NCI-H2029 (cell line): ENCODE measurements at places on chromosomes 4 and X.

GRCh38 chrX:36908801-36909675, 99.1 kb upstream of the FAM47C start:
- no peak for DNase-seq

- no peak for DNase-seq
These were observed 135.7 kb downstream of the QDPR start for GRCh38 chr4:17376205-17376604.

GRCh38 chr4:119626420-119626819, 2.2 kb downstream of the PDE5A start:
- no peak for DNase-seq

DNA sequence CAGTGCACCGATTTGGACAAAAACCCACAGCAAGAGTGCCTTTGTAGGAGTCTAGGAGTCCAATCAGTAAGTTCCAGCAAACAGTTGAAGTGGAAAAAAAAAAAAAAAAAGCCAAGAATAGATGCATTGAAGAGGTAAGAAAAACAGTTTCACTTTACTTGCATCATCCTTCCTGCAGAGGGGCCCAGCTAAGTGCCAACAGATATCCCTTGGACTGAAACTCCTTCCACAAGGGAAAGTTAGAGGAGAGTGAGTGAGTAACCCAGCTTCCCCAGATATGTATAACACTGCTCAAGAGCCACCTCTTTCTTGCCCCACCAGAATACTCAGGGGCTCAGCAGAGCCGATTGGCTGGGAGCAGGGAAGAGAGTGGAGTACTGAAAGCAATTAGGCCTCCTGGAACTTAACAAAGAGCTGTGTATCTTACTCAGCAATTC, 617.7 kb upstream of the SMIM31 start:
- DNase-seq = no peak

- no peak for DNase-seq
These were observed 83.0 kb downstream of the MAB21L2 start for GRCh38 chr4:150664935-150665334.

GRCh38 chrX:105189093-105189492, 31.4 kb downstream of the TEX13A start:
- DNase-seq = no peak

DNA sequence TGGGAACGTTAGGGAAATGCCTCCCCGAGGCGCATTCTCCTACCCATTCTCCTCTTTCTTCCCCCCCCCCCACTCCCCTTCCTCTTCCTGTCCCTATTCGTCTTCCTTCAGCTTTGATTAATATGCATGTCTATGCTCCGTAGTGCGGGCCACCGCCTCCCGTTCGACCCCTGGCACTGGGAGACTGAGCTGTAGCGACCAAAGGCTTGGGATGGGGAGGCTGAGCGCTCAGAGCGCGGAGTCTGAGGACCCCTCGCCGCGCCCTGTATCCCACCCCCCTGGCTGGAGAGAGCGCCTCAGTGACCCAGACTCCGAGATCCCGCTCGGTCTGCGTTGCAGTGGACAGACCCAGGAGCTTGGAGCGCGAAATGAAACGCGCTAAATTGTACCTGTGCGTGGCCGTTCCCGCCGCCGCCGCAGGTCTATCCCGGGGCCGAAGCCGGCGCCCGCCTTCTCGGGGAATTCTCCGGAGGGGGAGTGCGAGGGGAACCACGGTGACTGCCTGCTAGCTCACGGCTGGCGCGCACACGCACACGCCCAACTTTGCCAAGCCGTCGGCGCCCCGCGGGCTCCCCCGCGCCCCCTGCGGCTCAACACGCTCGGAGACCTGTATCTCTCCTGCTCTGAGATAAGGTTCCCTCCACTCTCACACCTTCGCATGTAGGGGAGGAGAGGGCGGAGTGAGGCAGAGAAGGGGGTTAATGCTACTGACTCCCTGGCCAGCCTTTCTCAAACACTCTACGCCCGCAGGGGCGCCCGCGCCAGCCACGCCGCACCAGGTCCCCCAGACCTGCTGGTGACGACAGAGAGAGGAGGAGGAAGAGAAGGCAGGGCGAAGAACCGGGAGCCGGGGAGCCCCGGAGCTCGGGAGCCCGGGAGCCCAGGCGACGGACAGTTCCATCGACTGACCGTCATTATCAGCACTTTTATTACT, 1.5 kb upstream of the PTCHD1 start:
- DNase-seq = no peak

DNA sequence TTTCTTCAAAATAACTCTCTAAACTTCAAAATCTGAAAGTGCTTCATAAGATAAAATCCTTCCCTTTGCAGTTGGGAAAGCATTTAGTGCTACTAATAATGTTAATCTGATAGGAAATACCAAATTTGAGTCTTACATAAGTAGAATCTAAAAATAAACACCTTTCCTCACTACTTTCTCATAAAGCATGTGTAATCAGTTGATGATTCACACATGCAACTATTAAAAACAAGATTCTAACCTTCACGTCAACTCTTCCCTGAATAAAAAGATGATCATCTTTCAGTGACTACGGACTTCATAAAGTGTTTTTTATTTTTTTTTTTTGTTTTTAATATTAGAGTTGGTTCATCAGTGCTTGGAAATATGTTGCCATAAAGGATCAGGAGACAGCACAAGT, 172.6 kb downstream of the ACTRT1 start:
- DNase-seq = no peak

GRCh38 chr4:151226004-151226932, 50.7 kb upstream of the PRSS48 start:
- DNase-seq = no peak

GRCh38 chr4:41465146-41465761, 72.7 kb upstream of the LIMCH1 start:
- DNase-seq = no peak

GRCh38 chrX:329291-329910, 10.8 kb upstream of the GTPBP6 start:
- DNase-seq = no peak

GRCh38 chrX:119391279-119391678, 7.9 kb upstream of the SLC25A43 start:
- no peak for DNase-seq

DNA sequence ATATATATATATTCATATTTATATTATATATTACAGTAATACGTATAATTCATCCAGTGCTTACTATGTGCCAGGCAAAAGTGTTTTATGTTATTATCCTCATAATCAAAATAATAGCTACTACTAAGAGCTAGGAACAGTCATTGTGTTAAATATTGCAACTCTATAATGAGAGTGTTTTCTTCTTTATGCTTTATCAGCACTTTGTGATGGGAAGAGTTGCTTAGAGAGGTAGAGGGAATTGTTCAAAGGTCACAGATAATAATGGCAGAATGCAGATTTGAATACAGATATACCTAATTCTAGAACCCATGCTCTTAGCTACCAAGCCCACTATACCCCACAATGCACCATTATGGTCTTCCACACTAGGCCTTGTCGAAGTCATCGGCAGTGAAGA, 318.8 kb upstream of the PPARGC1A start:
- no peak for DNase-seq

DNA sequence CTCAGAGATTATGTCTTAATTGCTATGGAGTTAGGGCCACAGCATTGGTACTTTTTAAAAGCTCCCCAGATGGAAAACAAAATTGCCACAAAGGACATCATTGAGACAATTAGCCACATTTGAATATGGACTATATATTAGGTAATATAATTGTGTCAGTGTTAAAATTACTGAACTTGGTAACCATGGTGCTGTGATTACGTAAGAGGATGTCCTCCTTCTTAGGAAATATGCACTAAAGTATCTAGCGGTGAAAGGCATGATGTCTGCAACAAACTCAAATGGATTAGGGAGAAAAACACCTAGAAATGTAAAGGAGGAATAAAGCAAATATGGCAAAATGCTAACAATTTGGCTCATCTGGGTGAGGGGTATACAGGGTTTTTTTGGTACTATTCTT, 89.9 kb upstream of the PAK3 start:
- DNase-seq = no peak

DNA sequence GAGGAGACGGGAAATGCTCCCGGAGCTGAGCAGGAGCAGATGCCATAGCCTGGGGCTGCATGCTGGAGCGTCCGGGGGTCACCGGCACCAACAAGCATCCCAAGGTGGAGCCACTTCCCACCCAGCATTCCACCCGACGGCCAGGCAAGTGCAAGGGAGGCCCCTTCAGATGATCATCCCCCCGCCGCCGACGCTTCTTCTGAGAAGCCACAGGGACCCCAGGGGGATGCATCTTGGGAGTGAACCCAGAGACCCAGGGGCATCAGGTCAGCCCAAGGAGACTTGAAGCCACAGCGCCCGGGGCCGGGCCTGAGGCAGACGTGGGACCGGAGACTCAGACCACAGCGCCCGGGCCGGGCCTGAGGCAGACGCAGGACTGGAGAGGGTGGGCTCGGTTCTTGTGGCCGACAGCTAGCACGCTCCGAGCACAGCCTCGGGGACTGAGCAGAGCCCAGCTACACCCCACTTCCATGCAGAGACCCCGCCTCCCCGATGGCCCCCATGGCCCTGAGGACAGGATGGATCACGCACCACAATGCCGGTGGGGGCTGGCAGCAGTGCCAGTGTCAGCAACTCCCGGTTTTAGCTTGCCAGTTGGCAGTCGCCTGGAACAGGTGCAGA, 33.0 kb upstream of the CPLX1 start:
- DNase-seq = no peak

DNA sequence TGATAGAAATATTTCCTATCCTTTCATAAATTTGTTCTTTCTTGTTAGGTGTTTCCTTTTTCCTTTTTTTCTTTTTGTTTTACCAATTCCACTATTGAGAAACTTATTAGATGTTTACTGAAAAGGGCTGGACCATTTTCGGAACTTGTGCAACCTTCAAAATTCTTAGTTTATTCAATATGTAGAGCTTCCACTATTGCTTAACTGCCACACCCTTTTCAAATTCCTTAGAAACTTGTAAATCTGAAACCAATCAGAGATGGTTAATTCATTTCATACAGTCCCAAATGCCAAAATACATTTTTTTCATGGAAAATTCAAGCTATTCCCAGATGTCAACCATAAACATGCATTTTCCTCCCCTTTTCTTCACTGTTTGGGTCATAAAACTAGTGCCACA, 66.1 kb upstream of the SLC39A8 start:
- DNase-seq = no peak

DNA sequence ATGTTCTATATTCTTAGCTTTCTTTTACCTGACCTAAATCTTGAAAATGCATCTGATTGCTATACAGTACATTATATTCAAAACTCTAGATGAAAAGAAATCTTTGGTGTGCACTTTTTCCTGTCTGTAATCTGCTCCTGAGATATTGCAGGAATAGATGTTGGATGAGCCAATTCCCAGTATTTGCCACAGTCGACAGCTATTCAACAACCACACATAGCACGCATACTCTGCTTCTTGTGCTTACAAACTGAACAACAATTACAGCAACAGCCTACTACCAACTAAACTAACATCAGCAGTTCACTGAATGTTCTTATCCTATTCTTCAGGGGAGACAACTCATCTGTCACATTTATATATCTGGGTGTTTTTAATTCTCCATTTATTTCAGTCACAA, 573.9 kb upstream of the GRID2 start:
- DNase-seq = no peak

DNA sequence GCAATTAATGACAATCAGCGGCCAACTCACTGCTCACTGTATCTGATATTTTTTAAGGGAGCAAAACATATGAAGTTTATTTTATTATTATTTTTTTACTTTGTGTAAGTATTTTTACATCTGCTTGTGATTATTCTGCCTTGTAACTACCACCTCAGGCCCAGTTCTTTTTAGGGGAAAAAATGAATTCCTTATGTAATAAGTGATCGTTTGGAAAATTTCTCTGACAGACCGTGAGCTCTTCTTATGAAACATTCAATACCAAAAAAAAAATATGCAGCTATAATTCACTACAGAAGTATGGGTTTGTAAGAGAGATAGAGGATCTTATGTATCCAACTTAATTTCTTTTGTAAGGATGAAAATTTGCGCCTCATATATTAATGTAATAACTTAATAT, 33.5 kb upstream of the STOX2 start:
- DNase-seq = no peak

DNA sequence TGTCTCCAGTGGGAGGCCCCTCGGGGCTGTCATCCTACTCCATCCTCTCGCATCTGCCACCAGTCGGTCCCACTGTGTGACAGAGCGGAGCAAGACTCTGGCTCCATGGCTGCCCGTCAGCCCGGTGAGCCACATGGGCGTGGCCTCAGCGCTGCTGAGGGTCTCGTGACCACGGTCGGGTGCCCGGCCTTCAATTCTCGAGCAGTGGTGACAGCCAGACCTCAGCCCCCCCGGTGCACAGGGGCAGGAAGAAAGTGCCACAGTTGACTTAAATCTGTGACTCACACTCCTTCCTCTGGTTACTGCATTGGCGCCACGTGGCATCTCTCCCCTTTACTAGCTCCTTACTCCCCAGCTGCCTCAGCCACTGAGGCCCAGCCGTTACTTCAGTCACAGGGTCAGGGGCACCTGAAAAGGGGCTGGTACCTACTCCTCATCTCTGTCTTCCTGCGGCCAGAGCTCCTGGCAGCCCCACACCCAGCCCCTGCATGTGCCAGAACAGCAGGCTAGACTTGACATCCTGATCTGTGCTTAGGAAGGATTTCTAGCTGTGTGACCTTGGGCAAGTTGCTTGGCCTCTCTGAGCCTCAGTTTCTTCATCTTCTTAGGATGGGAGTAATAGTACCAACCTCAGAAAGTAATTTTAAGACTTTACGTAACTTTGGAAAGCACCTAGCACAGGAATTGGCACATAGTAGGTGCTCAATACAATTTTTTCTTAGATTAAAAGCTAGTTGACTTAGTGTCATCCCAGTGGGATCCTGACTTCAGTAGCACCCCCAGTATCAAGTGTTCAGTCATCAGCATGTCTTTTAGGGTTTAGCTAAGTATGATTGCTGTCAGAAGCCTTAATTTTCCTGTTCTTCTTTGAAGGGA, 66.1 kb downstream of the TNIP2 start:
- no peak for DNase-seq

- no peak for DNase-seq
These were observed 130.4 kb downstream of the IDS start for GRCh38 chrX:149374751-149375150.

GRCh38 chr4:2745981-2746806, 9.9 kb downstream of the TNIP2 start:
- DNase-seq = no peak
